CD4-positive, alpha-beta T cell treated with Interleukin-1 beta for 1 hour (primary cell): ENCODE measurements at places on chromosomes 7 and 10.

GRCh38 chr10:52571018-52571417 is 201.6 kb downstream of the MBL2 start:
- DNase-seq, result no peak

- DNase-seq, result peak; percentile 36
These were observed 16.1 kb upstream of the LAMB4 start for GRCh38 chr7:108146070-108146842.

DNA sequence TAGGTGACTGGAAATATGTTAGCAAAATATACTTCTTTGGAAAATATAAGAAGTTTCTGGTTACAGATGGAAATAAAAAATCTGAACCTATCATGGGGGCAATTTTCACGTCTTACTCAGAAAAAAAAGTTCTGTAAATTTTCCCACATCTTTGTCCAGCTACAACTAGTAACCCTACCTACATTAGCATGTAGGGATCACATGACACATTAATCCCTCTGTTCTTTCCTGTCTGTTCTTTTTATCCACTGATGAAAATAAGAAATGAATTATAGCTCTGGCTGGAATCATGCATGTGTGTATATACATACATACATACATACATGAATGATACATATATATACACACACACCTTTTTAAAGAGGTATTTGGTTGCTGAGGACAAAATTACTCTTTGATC is 3.6 kb upstream of the FAM53B start:
- DNase-seq, result no peak

DNA sequence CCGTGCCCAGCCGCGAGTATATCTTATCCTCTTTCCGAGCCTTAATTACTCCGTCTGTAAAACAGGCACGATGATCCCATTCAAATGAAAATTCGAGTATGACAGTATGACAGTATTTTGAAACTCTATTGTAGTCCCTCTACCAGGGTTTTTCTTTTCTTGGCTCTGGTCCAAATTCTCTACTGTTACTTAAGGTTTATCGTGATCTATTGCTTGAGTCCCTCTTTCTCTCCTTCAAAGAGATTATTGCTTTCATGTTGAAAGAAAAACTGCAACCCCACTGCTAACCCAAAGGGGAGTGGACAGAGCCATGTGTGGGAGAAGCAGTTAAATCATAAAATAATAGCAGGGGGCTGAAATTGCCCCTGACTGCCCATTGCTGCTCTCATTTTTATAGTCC is 1156.6 kb upstream of the AUTS2 start:
- DNase-seq, result no peak

GRCh38 chr7:88771417-88771816 is 11.9 kb downstream of the ZNF804B start:
- no peak for DNase-seq

GRCh38 chr7:4103352-4104091 is 578.6 kb upstream of the FOXK1 start:
- no peak for DNase-seq

GRCh38 chr10:74223755-74224529 is 72.9 kb downstream of the ADK start:
- no peak for DNase-seq

GRCh38 chr7:84971360-84971759 is 215.5 kb downstream of the SEMA3D start:
- no peak for DNase-seq

GRCh38 chr10:24483701-24484100 is 240.0 kb downstream of the ARHGAP21 start:
- DNase-seq, result no peak

- DNase-seq, result no peak
These were observed 62.6 kb downstream of the CUL2 start for GRCh38 chr10:35027567-35027966.

GRCh38 chr10:810351-810846 is 120.9 kb upstream of the DIP2C start:
- DNase-seq, result no peak

DNA sequence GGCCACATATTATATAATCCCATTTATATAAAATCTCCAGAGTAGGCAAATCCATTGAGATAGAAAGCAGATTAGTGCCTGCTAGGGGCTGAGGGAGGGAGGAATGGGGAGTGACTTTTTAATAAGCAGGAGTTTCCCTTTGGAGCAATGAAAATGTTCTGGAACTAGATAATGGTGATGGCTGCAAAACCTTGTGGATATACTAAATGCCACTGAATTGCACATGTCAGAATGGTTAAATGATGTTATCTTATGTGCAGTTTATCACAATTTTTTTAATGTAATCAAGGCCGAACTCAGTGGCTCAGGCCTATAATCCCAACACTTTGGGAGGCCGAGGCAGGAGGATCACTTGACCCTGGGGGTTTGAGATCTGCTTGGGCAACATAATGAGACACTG is 145.5 kb upstream of the AUTS2 start:
- DNase-seq, result no peak

GRCh38 chr7:74395745-74396311 is 57.9 kb upstream of the GTF2IRD1 start:
- no peak for DNase-seq

GRCh38 chr10:6610647-6611046 is 30.6 kb upstream of the PRKCQ start:
- no peak for DNase-seq

- no peak for DNase-seq
These were observed 32.6 kb downstream of the LHPP start for GRCh38 chr10:124494046-124494807.

- no peak for DNase-seq
These were observed 85.8 kb upstream of the JAZF1 start for GRCh38 chr7:28266402-28266801.

DNA sequence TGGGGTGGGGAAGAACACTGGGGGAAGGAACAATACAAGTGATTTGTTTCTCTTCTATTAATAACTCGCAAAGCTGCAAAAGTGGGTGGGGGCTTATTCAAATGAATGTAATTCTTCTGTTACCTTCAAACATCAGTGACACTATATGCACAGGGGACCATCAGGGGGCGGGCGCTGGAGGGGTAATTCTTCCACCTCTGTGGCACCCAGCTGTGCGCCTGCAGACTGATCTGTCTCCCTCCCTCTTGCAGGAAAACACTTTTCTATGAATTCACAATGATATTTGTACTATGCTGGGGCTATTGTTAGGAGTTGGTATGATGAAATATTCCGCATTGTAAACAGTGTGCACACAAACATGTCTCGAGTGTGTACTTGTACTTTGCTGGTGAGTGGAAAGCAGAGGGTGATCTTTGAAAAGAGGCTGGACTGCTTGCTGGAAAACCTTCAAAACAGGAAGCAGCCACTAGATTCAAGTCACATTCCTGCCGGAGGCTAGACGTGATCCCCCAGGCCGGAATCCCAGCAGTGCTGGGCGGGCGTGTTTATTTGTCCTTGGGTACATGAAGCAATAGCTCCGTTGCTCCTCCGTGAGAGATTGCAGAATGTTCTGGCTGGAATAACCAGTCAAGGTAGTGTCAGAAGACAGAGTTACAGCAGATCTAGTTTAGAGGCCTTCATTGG is 15.8 kb upstream of the BNIP3 start:
- no peak for DNase-seq

- DNase-seq, result no peak
These were observed 42.8 kb downstream of the NSUN6 start for GRCh38 chr10:18608596-18608995.

GRCh38 chr10:7596356-7596755 is 70.4 kb downstream of the ITIH5 start:
- no peak for DNase-seq

DNA sequence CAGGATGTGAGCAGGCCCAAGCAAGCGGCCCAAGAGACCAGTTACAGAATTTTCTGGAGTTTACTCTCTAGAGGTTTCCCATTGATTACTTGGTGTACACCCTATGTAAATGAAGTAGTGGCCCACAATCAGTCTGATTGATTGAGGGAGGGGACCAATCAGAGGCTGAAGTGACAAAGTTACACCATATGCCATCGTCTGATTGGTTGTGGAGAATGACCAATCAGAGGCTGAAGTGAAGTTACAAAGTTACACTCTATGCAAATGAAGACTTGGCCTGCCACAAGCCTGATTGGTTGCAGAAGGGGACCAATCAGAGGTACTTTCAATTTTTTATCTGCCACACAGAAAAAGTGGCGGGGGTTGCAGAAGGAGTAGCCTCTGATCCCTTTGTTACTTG is 83.7 kb downstream of the KIF20B start:
- DNase-seq, result no peak

DNA sequence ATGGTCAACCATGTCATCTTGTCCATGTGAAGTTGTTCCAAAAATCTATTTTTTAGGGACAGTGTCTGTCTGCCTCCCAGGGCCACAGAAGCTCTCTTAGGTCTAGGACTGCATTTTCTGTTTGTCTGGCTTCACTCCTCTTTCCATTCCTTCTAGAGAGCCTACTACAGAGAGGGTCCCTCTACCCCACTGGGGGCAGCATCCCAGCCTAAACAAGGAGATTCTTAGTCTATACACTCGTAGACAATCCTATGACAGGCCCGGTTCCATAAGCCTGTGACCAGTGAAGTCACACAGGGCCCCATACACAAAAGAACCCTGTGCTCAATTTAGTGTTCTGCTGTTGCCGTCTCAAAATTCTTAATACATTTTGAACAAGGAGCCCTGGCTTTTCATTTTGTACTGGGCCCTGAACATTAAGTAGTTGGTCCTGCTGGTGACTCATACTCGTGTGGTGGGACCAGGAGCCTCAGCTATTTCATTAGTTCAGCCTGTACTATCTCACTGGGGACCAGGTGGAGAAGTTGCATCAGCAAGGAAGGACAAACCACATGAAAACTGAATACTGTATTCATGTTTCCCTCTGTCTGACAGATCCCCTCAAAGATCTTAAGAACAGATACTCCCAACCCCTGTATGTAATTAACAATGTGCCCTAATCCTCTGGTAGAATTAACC is 23.5 kb upstream of the FAM180A start:
- DNase-seq, result no peak

GRCh38 chr10:24722131-24722675 is 1.5 kb downstream of the ARHGAP21 start:
- peak; percentile 13 for DNase-seq

DNA sequence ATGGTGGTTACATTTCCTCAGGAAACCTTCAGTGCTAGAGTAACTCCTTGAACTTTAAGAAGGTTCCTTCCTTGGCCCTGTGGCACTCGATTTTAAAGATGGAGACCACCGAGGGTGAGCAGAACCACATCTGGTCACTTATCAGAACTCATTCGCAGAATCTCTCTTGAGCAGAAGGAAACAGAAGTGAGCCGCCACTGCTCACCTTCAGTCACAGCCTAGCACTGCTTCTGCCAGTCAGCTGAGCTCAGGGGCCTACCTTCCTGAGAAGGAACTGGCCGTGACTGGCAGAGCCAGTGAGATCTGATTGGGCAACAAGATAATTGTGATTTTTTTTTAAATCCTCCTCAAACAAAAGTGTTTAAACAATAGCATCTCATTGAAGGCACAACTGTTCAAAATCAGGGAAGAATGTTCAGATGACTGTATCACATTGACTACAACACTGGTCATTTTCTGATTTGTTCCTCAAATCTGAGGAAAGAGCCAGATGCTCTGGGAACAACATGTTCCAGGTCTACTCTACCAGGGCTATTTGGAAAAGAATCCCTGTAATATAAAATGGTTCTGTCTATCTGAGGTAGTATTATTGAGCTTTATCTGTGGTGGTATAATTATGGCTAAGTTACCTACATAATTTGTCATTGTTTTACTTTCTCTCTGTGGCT is 2.7 kb upstream of the SYPL1 start:
- DNase-seq, result peak; percentile 27

- no peak for DNase-seq
These were observed 9.2 kb upstream of the DDIT4 start for GRCh38 chr10:72264536-72264935.

DNA sequence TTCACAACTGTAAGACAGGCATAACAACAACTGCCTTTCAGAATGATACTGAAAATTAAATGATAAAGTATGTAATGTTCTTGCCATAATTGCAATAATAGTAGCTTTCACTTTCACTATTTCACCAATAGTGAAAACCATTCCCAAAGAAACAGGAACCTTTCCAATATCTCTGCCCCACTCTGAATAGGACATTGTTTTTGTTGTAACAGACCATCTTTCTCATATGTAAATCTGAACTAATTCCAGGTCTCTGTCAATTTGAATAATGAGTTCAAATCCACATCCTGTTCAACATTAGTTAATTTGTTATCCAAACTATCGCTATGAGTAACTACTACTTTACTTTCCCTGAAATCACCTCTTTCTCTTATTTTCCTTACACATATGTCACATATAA is 148.0 kb downstream of the LRRN3 start:
- DNase-seq, result no peak

DNA sequence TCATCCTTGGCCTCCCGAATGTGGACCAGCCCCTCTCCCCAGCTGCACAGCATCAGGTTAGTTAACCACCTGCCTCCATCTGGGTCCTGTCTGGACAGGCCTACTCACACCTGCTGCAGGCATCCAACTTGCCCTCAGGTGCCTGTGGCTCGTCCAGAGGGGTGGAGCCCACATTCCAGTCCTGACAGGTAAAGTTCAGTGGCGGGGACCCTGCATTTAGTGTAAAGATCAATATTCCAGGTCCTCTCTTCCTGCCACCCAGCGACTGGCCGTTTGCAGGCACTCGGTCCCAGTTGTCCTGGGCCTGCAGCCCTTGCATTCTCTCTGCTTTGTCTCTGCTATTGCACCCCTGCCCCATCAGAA is 15.0 kb downstream of the HTRA1 start:
- no peak for DNase-seq

DNA sequence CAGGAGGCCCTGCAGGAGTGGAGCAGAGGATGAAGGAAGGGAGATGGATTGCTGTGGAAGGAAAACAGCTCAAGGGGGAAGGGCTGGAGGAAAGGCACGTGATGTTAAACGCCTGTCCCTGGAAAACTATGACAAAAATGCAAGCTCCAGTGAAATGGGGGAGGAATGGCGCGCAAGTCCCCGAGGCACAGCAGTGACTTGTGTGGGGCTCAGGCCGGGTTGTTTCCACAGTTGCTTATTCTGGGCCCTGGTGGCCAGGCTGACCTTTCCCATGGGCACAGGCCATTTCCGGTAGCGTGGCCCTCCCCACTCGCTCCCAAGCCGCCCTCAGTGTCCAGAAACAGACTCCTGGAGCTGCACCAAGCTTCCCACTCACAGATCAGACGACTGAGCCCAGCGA is 68.1 kb upstream of the PDGFA start:
- no peak for DNase-seq
